ENCODE measurements at places on chromosomes 13 and 19.

DNA sequence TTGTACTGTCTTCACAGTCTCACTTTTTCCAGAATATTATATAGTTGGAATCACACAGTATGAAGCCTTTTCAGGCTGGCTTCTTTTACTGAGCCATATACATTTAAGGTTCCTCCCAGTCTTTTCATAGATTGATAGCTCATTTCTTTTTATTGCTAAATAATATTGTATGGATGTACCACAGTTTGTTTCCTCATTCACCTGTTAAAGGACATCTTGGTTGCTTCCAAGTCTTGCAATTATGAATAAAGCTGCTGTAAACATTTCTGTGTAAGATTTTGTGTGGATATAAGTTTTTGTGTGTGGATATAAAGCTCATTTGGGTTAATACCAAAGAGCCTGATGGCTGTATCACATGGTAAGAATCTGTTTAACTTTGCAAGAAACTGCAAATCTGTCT is 24.5 kb upstream of the CYP2A7 start:
- DNase-seq = no peak

DNA sequence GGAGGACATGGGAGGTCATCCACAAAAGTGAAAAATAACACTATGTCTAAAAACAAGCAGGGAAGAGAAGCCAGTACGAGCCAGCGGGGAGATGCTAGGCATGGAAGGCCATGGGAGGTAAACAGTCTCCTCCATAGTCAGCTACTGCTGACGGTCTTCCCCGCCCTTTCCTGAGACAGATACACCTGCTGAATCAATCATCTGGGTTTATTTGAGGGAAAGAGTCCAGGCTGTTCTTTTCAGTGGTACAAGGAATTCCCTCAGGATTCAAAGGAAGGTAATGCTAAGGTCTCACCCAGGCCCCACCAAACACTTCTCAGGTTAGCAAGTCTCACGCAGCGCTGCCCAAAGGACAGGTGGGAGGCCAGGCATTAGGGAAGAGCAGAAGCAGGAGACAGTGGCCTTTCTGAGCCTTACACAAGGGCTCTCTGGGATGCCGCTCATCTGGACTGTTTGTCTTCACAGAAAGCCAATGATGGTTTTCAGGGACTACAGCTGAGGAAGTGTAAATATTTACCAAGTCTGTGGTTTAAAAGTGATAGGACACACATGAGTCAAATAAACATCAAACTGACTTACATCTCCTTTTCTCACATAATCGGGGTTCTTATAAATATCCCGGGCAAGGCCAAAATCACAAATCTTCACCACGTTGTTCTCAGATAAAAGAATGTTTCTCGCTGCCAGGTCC is 173.9 kb downstream of the FLT1 start:
- DNase-seq = no peak

- no peak for DNase-seq
Measured at GRCh38 chr13:24074678-24075077, 85.8 kb upstream of the SPATA13 start.

GRCh38 chr13:67372868-67373464 is 142.8 kb upstream of the PCDH9 start:
- DNase-seq = no peak

- DNase-seq = no peak
Measured at GRCh38 chr19:9799162-9799561, 19.7 kb downstream of the FBXL12 start.

DNA sequence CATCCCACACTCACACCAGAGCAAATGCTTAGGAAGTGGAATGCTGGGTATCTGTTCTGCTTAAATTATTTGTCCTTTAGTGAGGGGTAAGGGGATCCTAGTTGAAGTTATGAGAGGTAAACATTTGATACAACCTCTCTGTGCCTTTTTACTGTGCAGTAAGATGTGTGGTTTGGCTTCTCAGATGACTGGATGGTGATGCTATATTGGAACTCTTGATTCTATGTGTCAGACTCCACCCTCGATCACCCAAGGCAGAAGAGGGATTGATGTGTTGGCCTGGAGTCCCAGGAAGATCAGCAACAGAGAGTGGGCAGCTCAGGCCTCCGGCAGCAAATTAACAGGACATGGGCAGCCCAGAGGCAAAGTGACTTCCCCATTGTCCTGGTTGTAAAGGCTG is 66.7 kb downstream of the SIPA1L3 start:
- no peak for DNase-seq

- no peak for DNase-seq
Measured at GRCh38 chr13:85313761-85314503, 485.3 kb downstream of the SLITRK6 start.

- DNase-seq = no peak
Measured at GRCh38 chr13:64791373-64791772, 2438.8 kb downstream of the PCDH9 start.

DNA sequence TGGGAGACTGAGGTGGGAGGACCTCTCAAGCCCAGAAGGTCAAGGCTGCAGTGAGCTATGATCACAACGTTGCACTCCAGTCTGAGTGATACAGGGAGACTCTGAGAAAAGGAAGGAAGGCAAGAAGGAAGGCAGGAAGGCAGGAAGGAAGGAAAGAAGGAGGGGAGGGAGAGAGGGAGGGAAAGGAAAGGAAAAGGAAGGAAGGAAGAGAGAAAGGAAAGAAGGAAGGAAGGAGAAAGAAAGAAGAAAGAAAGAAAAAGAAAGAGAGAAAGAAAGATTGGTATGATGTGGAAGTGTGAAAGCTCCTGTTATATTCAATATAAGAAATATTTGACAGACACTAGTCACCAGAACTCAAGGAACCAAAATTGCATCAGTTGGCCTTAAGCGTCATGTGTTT is 32.5 kb upstream of the CEBPG start:
- DNase-seq = no peak

DNA sequence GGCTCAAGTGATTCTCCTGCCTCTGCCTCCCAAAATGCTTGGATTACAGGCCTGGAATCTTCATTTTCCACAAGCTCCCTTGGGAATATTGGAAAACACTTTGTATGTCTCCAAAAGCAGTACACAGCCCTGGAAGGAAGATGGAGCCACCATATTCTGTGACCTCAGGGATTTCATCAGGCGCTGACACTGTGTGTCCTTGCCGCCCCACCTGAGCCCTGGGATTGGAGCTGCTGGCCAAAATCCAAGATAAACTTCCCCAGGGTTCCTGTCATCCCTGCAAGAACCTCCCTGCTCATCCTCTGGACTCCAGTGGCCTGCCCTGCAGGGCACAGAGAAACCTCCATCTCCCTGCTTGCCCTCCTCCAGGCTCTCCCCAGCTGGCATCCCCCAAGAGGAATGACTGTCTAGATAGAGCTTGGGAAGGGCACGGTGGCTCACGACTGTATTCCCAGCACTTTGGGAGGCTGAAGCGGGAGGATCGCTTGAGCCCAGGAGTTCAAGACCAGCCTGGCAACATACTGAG is 1.3 kb upstream of the GNG7 start:
- DNase-seq = no peak

DNA sequence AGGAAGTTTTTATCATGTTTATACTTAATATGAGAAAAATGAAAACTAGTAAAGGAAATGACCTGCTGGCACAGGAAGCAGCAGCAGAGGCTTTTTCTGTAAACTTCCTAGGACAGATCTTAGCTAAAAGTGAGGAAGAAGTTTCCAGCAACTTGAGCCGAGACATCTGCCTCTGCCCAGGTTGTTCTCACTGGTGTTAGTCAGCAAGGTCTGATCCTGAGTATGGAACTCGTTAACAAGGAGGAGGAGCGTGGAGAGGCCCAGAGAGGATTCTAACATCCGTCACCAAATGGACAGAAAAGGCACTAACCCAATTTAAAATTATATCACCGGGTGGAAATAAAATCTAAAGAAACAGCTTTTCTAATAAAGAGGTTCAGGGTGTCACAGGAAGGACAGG is 43.6 kb downstream of the PHF11 start:
- no peak for DNase-seq

GRCh38 chr13:23946900-23947299 is 49.6 kb upstream of the C1QTNF9B start:
- DNase-seq = no peak

- no peak for DNase-seq
Measured at GRCh38 chr13:32902029-32902780, 114.0 kb upstream of the KL start.

GRCh38 chr19:18422530-18423191 is 3.5 kb downstream of the SSBP4 start:
- DNase-seq = no peak

DNA sequence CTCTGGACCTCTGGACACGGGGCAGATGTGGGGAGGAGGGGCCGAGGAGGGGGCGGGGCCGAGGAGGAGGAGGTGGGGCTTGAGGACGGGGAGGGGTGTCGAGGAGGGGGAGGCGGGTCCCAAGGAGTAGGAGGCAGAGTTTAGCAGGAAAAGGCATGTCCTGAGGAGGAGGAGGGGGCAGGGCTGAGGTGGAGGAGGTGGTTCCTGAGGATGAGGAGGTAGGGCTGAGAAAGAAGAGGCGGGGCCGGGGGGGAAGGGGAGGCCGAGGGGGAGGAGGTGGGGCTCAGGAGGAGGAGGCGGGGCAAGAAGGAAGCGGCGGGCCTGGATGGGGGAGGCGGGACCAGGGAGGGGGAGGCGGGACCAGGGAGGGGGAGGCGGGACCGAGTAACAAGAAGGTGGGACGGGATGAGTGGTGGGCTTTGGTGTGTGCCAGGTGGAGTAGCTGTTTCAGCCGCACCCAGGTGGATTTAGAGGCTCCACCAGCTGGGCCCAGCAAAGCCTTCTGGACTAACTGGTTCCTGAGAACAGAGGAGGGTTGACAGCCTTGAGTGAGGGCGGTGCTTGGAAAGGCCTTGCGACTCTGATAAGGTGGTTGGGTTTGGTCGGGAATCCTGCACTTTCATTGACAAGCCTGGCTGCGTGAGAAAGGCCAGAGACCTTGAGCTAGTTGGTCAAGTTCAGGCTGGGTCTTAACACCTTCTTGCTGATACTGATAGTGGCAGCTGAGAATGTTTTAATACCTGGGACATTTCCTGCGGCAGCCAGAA is 7.7 kb downstream of the TECR start:
- no peak for DNase-seq

GRCh38 chr13:112574416-112574815 is 13.5 kb downstream of the TUBGCP3 start:
- DNase-seq = no peak

DNA sequence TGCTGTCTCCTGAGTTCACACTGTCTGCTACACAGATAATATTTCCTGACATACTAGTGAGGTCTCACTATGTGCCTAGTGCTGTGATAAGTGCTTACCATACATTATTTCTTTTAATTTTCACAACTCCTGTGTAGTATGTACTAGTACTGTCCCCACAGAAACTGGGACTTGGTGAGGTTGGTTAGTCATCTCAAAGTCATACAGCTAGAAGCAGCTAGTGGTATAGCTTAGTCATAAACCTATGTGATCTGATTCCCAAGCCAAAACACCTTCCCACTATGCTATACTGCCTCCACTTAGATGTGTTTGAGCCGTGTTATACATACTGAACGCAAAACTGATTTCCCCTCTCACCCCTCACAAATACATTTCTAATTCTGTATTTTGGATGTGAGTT is 10.5 kb downstream of the MTMR6 start:
- no peak for DNase-seq

DNA sequence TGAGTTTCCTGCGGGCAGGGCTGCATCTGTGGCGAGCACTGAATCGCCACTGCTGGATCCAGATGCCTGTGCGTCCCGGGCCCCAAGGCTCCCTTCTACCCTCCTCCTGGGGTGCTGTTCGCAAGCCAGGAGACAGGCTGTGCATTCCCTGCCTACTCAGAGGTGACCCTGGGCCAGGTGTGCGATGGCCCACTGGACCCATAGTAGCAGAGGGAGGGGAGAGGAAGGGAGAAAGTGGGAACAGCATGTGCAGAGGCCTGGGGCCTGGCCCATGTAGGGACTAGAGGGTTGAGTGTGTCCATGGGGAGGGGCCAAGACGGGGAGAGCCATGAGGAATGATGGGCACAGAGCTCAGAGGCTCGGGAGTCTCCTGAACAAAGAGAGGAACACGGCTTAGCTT is 27.3 kb downstream of the CARM1 start:
- DNase-seq = no peak

DNA sequence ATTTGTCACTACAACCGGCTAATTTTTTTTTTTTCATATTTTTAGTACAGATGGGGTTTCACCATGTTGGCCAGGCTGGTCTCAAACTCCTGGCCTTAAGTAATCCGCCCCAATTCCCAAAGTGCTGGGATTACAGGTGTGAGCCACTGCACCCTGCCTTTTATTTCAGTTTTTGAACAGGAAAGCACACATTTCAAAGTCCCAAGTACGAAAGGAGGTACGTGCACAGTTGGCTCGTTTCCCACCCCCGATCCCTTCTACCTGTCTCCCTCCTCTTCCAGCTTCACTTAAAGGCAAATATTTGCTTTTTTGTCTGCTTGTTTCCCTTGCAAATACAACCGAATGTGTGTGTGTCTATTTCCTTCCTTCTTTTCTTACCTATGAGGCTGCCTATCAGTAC is 30.5 kb downstream of the ZIC5 start:
- no peak for DNase-seq

- no peak for DNase-seq
Measured at GRCh38 chr19:45322311-45322710, 364 bp downstream of the CKM start.

GRCh38 chr19:45670670-45671453 is 2.8 kb downstream of the GIPR start:
- no peak for DNase-seq

- DNase-seq = no peak
Measured at GRCh38 chr19:47176071-47176626, 45.5 kb downstream of the SAE1 start.

DNA sequence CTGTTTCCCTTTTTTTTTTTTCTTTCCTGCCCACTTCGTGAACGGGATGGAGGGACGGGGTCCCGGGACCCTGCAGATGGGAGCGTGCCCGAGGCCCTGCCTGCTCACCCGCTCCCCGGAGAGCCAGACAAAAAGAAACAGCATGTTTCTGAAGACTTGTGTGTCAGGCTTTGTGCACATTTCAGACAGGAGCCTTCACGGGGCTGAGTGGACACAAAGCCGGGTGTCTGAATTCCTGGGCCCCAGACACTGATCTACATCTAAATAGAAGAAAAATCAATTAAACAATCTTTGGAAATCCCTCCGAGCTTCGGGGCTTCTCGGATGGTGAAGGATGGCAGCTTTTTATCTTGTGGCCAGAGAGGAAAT is 4.2 kb downstream of the PGPEP1 start:
- DNase-seq = no peak

DNA sequence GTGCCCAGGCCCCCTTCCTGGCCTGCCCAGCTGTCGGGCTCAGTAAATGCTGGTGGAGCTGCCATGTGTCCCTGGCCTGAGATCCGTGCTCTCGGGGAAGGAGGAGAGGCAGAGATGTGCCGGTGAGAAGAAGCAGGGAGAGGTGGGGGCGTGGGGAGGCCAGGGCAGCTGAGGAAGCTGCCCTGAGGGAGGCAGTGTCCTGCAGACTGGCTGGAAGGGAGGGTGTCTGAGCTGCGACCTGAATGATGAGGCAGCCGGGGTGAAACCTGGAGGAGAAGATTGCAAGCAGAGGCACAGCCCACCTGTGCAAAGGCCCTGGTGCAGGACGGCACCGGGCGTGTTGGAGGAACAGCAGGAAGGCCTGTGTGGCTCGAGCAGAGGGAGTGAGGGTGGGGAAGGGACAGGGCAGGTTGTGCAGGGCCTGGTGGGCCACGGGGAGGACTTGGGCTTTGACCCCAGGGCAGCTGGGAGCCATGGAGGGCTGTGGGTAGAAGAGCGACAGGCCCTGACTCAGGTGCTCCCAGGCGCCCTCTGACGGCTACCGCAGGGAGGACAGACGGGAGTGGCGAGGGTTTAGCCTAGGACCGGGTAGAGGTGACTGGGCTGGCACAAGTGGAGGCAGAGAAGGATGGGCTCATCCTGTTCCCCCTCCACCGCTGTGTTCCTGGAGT is 14.0 kb upstream of the CELF5 start:
- DNase-seq = peak; percentile 47

- DNase-seq = no peak
Measured at GRCh38 chr13:26050568-26051230, 1.1 kb downstream of the SHISA2 start.

GRCh38 chr19:883661-884211 is 9.3 kb downstream of the MED16 start:
- no peak for DNase-seq

All from stimulated activated CD8-positive, alpha-beta memory T cell treated with anti-CD3 and anti-CD28 coated beads, Interleukin-15, amount 100 ng/mL, for 1 hour (primary cell).